ENCODE measurements at places on chromosomes 5 and 9.

GRCh38 chr5:23583081-23583480 is 75.7 kb downstream of the PRDM9 start:
- DNase-seq = no peak

DNA sequence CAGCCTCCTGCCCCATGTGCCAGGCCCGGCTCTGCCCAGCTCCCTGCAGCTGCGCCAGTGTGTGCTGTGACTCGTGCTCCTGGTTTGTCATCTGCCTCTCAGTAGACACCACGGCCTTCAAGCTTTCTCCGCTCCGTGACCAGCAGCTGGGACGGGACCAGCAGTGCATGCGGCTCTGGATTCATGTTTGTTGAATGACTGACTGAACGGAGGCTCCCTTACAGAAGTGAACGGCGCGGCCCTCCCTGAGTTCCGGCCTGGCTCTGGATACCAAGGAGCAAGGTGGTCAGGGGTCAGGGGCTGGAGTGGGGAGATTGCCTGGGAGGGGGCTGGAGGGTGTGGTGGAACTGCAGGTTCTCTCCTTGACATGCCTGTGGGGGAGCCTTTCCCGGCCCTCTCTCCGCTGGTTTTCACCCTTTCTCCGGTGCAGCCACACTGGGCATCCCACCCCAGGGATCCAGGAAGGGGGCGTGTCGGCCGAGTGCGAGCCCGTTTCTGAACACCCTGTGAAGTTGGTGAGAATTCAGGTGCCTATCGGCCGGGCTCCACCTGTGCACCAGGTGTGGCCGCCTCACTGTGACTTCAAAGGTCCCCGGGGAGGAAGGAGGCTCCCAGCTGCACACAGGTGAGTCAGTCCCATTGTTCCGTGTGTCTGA is 11.1 kb upstream of the CEP72 start:
- DNase-seq = no peak

GRCh38 chr5:1648806-1649205 is 125.0 kb upstream of the LPCAT1 start:
- no peak for DNase-seq

- no peak for DNase-seq
Measured at GRCh38 chr9:115046824-115047223, 71.1 kb downstream of the TNC start.

GRCh38 chr9:35102769-35103659 is at the start of gene STOML2:
Gene STOML2, minus strand, starts transcription at chr9:35103131. Its CDS starts 37 bp downstream, at chr9:35103094.
- peak; percentile 99 for DNase-seq
